Activated CD8-positive, alpha-beta T cell treated with anti-CD3 and anti-CD28 coated beads, Interleukin-2, amount 10 ng/mL, durations not matched to agents 7 days and 5 days (primary cell): ENCODE measurements at places on chromosomes 6 and 20.

DNA sequence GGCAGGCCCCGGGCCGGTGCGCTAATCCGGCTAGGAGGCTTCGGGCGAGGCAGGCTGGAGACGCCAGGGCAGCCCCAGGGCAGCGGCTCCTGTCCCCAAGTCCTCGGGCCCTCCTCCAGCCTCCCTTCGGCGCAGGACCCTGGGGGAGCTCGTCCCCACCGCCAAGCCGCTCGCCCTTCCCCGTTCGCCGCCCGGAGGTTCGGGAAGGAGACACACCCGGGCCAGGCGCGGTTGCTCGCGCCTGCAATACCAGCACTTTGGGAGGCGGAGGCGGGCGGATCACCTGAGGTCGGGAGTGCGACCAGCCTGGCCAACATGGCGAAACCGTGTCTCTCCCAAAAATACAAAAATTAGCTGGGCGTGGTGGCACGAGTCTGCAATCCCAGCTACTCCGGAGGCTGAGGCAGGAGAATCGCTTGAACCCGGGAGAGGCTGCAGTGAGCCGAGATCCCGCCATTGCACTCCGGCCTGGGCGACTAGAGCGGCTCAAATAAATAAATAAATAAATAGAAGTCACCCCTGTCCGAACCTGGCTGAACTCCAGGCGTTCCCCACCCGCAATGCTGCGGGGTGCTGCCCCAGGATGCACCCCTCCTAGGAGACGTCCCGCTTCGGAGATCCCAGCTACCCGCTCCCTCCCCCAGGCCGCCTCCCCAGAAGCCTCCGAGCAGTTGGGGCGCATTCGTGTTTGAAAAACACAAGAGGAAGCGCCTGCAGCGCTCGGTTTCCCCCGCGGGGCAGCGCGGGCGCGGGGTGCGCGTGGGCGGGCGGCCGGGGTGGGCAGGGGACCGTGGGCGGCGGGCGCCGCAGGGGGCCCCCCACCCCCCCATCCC, 27.5 kb downstream of the SERPINB9 start:
- DNase-seq = peak; percentile 59

GRCh38 chr20:3102575-3103368, 18.2 kb upstream of the AVP start:
- DNase-seq = no peak

GRCh38 chr20:9227896-9228615, 159.2 kb downstream of the PLCB4 start:
- no peak for DNase-seq

GRCh38 chr20:10674684-10675449, 1.1 kb upstream of the JAG1 start:
- peak; percentile 63 for DNase-seq

DNA sequence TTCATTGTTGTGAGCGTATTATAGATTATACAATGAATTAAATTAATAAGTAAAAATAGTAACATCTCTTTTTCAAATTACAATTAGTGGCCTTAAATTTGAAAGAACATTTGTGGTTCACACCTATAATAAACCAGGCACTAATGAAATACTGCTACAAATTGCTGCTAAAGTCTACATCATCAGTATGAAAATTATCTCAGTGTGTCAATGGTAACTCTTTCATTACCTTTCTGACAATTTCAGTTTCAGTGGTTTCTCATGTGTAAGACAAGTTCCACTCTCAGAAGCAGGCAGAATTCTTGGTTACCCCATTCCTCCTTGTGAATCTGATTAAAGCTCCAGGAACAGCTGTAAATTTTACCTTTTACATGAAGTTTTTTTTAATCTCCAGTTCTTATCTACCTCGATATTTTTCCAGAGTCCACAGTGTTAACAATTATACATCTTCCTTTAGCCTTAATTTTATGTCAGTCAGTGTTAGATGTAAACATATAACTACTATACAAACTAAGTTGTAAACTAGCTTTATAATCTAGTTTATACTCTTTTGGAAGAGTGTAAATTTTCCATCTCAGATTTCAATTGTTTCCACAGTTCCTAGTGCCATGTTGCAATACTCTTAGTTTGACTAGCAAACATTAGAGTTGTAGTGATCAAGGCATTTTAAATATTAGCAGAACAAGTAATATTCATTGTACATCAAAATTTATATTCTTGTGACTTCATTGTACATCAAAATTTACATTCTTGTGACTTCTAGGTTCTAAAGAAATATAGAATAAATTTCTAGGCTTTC, 1038.4 kb downstream of the EPHA7 start:
- DNase-seq = no peak
